ENCODE measurements at places on chromosomes 7 and 10.

DNA sequence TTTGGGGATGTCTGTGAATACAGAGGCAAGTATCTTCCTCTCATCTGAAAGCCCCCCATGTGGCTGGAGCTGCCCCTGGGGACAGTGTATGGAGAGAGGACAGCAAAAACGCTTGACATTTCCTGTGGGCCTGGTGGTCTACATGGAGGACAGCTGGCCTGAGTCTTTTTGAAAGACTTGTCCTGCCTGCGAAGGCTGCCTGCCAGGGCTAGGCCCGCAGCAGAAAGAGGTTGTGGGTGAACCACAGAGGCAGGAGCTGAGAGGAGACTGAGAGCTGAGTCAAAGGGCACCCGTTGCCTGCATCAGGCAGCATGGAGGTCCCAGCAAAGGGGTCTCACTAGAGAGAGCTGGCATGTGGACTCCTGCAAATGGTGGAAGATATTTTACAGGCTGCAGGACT lies 66.4 kb downstream of the KAT6B start:
- no peak for DNase-seq

DNA sequence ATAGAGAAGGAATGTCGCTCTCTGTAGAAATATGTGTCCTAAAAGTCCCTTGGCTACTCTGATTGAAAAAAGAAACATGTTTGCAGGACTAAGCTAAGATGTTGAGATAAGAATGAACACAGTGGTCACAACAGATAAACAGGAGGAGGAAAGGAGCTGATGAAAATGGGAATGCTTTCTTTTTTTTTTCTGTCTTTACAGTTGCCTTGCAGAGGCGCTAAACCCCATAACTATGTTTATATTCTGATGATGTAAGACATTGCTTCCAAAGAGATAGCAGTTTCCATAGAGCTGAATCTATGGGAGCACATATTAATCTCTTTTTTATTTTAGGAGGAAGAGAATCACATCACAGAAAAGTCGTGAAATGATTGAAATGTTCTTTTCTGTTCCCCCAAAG lies 153.5 kb upstream of the LYZL1 start:
- no peak for DNase-seq

DNA sequence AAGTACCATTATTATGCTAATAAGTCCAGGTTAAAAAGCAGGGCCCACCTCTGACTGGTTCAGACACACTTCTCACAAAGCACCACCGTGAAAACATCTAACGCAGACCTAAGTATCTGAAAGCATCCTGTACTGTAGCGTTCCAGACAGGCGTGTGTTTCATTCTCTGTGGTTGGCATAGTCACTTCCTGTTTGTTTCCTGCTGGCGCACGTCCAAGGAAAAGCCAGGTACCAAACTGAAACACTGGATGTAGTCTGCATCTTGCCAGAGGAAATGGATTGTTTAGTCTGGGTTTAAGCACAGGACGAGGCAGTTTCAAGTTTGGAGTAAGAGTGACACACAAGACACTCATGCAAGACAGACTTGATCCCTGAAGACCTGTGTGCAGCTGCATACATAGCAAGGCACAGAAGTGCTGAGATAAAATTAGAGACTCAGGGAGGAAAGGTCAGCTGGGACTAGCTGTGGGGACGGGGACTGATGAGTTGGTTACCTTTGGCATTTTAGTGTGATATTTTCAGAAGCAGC lies 23.3 kb downstream of the BPGM start:
- DNase-seq = peak; percentile 71

DNA sequence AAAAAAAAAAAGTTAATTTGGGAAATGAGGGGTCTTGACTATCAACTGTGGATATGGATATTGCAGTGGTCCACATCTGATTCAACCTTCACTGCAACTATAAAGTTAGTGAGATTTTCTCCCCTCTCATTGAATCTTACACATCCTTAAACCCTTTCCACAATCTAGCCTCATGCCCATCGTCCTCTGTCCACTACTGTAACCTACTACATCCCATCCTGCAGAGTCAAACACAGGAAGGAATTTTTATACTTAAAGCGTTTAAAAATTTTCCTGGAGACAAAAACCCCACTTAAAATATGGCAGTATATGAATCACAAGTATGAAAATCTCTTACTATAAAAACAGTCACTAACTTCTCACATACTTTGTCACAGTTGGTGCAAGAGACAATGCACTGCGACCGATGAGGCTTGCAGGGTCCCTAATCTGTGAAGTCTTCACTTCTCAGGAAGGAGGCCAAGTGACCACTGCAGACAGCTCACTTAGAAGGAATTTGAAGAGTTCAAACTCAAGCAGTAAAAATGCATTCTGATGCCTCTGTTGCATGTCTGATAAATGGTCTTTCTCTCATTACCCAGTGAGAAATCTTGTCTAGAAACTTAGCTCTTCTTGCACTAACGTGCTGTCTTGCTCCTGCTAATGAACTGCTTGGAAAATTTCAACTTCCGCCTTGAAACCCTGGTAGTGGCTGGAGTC lies 50.3 kb upstream of the ST8SIA6 start:
- no peak for DNase-seq

- DNase-seq = no peak
Measured at GRCh38 chr7:47528471-47528870, 53.4 kb downstream of the TNS3 start.

DNA sequence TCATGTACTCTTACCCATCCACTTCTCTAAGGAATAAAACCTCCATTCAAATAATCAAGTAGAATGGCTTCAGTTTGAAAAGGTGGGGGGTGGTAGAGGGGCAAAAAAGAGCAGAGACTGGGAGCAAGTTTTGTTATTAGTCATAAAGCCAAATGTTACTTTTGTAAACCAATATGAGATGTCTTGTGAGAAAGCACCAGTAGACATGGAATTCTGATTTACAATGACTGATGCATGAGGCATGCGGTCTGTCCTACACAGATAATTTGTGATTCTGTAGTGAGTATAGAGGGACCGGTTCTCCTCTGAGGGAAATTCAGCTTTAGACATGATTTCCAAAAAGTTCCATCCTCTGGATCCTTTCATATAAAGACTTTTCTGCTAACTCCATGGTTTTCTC lies 12.9 kb upstream of the ABCA13 start:
- no peak for DNase-seq

GRCh38 chr7:55641273-55641691 lies 69.0 kb upstream of the VOPP1 start:
- DNase-seq = peak; percentile 48

GRCh38 chr10:95556994-95557767 lies 4.0 kb downstream of the SORBS1 start:
- no peak for DNase-seq

GRCh38 chr7:99310004-99310403 lies 15.7 kb upstream of the ARPC1A start:
- DNase-seq = no peak

- DNase-seq = no peak
Measured at GRCh38 chr10:4384245-4384644, 441.8 kb upstream of the AKR1E2 start.

GRCh38 chr7:38932509-38933168 lies 23.6 kb upstream of the VPS41 start:
- DNase-seq = peak; percentile 68

- DNase-seq = no peak
Measured at GRCh38 chr10:31268444-31269303, 50.3 kb upstream of the ZEB1 start.

DNA sequence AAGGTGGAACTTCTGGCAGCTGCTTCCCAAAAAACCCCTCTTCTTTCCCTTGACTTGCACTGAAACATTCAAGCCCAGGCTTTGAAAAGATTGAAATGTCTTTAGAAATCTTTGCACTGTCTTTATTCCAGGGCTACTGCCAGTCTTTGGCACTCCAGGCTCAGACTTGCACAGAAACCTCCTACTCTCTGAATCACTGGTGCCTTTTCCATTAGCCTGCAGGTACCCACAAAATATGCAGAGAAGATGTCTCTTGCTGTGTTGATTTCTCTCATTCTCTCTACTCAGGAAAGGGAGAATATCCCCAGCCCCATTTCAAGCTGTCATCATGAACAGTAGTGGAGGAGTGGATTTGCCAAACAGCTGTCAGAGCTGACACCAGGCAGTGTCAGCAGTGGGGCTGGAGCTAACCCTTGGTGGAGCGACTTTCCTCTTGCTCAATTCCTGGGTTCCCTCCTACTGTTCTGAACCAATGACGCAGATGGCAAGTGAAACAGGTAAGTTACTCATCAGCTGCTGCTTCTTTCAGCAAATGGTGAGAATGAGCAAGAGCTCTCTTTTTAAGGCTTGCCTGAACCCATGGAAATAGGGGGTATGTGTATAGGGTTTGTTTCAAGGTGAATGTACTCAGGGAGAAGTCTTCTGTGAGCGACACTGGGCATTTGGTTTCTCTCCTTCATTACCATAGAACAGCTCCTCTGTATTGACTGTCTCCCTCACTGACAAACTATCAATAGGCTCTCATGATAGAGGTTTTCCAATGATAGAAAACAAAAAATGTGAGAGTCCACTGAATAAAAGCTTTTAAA lies 362.4 kb downstream of the ADRA2A start:
- no peak for DNase-seq

GRCh38 chr7:122467661-122468449 lies 163.3 kb upstream of the FEZF1 start:
- DNase-seq = no peak

DNA sequence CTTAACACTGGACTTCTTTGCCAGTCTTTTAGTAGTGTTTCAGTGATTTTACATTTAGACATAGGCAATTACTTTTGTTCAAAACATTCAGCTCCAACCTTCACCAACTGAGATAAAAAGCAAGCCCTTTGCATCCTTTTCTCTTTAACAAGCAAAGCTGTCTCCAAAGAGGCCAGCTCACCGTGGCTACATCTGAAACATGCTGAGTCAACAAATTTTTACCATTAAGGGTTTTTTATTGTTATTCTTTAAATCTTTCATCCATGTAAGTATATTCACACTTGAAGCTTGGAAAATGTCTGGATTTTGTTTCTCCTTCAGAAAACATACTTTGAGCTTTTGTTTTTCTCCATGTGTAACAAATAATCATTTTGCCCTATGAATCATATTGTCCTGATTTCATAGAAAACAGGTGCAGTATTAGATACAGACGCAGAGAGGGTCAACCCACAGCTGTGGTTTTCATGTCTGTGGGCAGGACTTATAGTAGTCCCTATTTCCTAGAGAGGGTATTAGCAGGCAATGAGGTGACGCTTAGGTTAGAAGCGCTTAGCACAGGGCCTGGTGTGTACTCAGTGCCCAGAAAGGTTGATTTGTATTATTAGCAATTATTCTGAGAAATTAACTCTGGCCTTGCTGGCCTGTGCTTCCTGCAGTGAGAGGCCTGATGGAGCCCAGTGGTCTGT lies 99.5 kb downstream of the MKI67 start:
- DNase-seq = no peak

GRCh38 chr10:67115972-67116371 lies 190.1 kb downstream of the LRRTM3 start:
- DNase-seq = no peak

DNA sequence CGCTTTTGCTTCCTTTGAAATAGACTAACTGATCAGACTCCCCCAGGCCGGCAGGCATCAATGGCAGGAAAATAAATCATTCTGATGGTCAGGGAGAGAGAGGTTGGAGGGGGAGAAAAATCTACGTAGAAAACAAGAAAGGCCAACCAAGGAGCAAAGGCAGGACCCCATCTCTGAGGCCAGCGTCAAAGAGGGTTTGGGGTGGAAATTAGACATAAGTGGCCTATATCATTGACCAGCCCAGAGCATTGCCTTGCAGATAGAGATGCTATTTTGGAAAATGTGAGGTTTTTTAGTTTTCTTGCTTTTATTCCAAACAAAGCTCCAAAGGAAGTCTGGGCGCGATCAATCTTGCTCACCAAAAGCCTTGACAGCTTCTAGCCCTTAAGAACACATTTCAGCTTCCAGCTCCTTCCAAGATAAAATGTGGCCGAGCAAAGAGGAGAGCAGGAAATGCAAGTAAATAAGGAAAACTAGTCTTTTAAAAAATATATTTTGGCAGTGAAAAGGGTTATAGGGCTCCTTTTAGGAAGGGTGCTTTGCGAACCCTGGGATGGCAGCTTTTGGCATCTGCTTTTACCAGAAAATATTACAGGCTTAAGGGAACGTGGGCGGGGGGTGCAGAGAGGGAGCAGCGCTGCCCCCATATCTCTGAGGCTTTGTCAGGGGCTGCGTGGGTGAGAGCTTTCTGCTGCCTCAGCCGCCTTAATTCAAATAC lies 2.0 kb upstream of the HOXA2 start:
- no peak for DNase-seq

- DNase-seq = no peak
Measured at GRCh38 chr7:95772771-95773581, 622 bp downstream of the DYNC1I1 start.

- DNase-seq = no peak
Measured at GRCh38 chr10:118107541-118107940, 60.8 kb upstream of the RAB11FIP2 start.

GRCh38 chr7:73971322-73971703 lies 56.7 kb upstream of the ELN start:
- DNase-seq = no peak

DNA sequence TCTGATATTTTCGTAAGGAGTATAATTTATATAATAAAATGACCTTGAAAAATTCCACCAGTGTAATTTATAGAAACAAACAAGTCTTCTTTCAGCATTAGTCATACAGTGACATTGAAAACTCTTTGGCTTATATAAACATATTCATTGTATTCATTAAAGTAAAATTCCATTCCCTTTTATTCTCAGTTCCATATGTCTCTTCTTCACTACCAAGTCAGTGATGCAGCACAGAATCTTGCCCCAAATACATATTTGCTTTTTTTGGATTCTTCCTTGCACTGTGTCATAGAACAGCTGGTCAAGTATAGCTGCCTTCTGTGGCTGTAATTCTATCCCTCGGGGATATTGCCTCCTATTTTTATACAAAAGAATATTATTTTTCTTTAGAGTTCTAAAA lies 884.5 kb upstream of the POT1 start:
- no peak for DNase-seq

- DNase-seq = peak; percentile 67
Measured at GRCh38 chr10:3811291-3811870, 26.4 kb upstream of the KLF6 start.

DNA sequence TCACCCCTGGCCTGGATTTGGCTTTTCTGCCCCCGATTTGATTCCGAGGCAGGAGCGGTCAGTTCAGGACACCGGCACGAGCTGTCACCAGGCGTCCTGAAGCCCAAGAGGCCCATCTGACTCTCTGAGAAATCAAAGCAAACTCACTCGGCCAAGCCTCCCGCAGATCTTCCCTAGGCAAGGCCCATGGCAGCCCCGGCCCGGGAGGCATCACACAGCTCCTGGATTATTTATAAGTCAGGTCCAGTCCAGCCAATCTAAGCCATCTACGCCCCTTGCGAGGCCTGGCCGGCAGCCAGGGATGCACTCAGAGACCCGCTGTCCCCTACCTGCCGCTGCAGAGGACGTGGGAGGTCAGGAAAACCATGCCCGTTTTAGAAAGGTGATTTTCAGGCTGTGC lies 87.3 kb upstream of the DIP2C start:
- no peak for DNase-seq
